ENCODE measurements at places on chromosomes 13 and 19.

- no peak for DNase-seq
Measured at GRCh38 chr13:110405597-110406450, 98.7 kb downstream of the COL4A2 start.

GRCh38 chr13:30429235-30429634 lies 6.9 kb downstream of the UBE2L5 start:
- DNase-seq = no peak

GRCh38 chr19:55526216-55527196 lies 10.4 kb downstream of the SBK2 start:
- DNase-seq = no peak

DNA sequence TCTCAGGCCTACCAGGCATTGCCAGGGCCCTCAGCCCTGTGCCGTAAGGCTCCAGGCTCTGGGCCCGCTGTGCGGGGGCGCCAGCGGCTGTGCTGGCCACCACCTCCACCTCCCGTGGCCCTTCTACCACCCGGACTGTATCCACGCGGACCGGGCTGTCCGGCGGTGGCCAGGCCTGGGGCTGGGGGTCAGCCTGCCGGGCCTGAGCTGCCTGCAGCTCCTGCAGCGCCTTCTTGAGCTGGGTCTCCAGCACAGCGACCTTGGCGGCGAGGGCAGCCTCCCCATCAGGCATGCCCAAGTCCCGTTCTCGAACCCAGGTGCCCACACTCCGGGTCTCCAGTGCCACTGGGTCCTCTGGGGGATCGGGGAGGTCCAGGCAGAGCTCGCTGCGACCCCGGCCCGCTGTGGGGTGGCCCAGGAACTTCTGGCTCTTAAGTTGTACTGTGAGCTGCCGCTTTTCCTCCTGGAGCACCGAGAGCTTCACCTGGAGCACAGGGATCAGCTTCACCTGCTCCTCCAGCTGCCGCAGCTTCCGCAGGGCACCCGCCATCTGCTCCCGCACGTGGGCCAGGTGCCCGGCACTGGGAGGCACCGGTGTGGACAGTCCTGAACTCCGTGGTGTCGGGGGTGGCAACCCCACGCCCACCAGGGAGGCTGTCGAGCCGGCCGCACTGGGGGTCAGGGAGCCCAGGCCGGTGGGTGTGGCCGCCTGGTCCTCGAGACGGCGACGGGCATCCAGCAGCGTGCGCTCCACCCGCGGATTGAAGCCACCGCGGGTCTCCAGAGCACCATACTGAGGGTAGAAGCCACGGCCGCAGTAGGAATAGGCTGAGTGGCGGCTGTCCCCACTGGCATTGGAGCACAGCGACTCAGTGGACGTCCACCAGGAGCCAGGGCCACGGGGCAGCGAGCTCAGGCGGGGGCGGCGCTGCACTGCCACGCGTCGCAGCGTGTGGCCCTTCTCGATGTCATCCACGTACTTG lies 4.1 kb downstream of the KANK2 start:
- no peak for DNase-seq

DNA sequence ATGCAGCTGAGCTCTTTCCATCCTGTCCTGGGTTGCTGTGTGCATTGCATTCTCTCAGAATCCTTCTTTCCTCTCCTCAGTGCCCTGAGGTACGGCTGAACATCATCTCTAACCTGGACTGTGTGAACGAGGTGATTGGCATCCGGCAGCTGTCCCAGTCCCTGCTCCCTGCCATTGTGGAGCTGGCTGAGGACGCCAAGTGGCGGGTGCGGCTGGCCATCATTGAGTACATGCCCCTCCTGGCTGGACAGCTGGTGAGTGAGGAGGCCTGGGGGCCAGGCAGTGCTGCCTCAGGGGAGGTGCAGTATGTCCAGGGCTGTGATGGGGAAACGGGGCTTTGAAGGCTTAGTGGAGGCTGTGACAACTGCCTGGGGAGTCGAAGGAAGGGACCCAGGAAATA lies 29.8 kb downstream of the PPP2R1A start:
- no peak for DNase-seq

- DNase-seq = no peak
Measured at GRCh38 chr19:31423896-31424295, 74.7 kb upstream of the TSHZ3 start.

DNA sequence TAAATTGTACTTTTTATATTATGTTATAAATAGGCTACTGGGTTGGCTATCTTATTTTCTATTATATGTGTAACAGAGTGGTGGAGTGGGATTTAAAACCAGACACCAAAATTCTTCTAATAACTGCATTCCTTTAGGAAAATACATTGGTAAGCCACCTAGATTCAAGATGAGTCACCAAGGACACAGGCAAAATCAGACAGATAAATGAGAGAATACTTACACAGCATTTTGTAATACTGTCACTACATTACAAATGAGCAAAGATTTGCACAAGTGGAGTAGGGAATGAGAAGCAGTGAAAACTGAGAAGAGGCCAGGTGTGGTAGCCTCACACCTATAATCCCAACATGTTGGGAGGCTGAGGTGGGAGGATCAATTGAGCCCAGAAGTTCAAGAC lies 6.2 kb upstream of the SPART start:
- DNase-seq = no peak

DNA sequence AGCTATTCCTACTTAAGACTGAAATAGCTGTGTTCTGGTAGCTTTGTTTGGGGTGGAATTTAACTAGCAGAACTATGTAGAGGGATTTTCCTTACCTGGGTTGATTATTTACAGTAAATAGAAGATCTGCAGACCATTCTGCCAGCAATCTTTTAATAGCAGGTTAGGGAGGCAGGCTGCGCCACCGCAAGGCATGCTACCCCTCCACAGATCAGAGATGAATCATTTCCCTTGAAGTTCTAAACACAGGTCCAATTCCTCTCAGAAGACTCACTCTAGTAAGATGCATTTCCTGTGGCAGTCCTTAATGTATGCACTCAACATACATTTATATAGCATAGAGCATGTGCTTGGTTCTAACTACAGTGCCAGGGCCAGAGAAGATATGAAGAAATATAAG lies 109.0 kb downstream of the TNFRSF19 start:
- DNase-seq = no peak

DNA sequence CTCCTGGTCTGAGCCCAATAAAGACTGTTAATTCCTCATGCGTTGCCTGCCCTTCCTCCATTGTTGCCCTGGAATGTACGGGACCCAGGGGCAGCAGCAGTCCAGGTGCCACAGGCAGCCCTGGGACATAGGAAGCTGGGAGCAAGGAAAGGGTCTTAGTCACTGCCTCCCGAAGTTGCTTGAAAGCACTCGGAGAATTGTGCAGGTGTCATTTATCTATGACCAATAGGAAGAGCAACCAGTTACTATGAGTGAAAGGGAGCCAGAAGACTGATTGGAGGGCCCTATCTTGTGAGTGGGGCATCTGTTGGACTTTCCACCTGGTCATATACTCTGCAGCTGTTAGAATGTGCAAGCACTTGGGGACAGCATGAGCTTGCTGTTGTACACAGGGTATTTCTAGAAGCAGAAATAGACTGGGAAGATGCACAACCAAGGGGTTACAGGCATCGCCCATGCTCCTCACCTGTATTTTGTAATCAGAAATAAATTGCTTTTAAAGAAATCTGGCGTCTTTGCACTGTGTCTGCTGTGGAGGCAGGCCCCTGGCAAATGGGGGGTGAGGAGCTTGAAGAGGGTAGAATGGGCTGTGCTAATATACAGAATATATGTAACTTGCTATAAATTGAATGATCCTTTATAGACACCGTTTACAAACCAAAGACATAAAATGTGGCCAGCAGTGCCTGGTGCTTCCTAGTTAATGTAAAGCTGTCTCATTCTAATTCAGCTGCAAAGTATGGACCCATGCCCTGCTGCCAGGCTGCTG lies 4.2 kb upstream of the RPS11 start:
- DNase-seq = no peak

DNA sequence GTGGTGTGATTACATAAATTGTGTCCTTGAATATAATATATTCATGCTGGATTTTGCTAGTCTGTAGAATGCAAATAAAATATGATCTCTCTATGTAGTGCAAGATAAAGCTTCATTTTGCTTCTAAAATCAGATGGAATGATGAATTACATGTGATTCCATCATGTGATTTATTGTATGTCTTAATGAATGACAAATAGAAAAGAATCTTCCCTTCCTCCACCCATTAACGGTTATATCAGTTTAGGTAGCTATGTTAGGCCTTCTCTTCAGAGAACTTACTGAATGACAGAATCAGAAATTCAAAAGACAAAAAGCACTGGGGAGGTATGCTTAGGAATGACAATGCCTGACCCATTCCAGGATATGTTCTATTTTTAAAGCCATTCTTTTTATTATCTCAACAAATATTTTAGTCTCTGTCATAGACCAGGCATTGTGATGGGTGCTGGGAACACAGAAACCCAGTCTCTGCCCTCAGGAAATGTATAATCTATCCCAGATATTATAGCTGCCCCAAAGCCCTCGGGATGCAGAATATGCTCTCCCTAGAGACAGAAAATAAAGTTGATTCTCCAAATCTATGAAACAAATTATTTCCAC lies 90.6 kb downstream of the TEX26 start:
- DNase-seq = no peak

DNA sequence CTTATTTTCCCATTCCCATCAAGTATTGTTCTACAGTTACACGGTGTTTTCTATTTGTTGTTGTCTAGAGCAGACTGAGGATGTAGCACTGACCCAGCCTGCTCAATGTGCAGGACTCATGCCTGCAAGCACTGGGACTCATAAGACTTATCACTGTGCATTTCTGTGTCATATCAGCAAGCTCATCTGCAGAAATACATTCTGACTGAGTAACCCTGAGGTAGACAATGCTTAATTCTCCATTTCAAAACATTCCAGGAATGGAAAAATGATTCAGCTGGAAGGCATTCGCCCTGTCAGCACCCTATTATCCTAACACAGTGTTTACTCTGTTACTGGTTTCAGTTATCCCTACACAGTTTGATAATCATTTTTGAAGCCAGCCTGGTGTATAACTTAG lies 2506.4 kb downstream of the PCDH9 start:
- no peak for DNase-seq

DNA sequence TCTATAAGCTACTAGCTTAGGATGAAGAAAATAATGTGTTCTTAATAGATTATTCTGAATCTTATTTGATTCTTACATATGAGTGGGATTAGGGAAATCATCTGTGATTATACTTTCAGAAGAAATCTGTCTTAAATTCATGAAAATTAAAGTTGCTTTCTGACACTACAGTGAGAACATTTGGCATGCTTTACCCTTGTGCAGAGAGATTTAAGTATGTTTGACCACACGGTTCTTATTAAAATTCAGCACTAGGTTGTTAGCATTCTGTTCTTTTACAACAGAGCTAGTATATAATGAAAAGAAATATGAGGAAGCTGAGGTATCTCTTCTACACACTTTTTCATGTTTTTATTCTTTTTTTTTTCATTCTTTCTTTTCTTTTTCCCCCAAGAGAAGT lies 2723.9 kb downstream of the PCDH9 start:
- no peak for DNase-seq

DNA sequence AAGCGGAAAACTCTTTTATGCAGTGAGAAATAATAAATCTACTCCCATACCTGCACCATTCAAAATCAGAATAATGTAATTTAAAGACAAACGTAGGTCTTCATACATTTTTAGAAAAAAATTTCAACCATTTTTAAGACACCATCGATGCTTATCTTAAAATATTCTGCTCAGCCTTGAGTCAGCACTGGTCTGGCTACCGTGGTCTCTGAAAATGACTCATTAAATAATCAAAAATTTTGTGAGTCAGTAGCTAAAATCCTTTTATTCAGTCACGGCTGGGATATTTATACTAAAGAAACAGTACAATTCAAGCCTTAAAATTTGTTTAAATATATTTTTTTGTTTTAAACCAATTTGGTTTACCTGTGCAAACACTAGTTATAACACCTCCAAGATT lies 2862.8 kb upstream of the PCDH20 start:
- no peak for DNase-seq
